ENCODE measurements at places on chromosomes 1 and 21. TPM values are rescaled to one million over a fixed set of nuclear protein-coding genes. Genes with fewer than 3 reads are reported as not detected.

DNA sequence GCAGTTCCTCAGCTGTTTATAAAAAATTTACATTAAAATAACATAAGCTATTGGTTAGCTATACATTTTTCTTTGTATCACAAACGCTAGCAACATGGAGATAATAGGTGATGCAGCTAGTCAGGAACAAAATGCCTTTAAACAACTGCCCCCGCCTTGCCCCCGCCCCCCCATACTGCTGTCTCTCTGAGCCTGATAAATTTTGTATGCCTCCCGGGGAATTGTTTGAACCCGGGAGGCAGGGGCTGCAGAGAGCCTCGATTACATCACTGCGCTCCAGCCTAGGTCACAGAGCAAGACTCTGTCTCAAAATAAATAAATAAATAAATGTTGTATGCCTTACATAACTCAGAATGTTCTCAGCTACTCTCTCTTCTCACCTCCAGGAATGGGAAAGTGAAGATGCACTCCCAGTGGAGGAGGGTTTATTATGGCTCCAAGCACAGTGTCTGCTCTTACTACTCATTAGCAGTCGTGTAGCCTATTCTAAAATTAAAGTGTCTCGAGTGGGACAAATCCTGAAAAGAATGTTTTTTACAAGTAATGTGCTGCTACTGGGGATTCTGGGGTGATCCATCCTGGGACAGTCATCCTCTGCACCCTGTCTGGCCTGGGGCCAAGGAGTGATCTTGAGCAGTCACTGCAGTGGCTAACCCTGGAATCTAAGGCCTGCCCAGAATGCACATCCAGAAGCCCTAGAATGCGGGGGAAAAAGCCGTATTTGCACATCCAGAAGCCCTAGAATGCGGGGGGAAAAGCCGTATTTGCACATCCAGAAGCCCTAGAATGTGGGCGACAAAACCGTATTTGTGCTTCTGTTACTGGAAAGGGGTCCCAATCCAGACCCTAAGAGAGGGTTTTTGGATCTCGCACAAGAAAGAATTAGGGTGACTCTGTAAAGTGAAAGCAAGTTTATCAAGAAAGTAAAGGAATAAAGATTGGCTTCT is 39.4 kb upstream of the ZNF496 start:
- no peak for DNase-seq

S100A7 gene
- total RNA-seq: not detected

SLC22A15 gene
- 2.6 TPM for total RNA-seq

BCAN gene
- total RNA-seq: not detected

TIAM1 gene
- total RNA-seq: 3.6 TPM
